ENCODE measurements at places on chromosomes 5 and 9. TPM values are rescaled to one million over a fixed set of nuclear protein-coding genes. Genes with fewer than 3 reads are reported as not detected.
A peak's percentile ranks its signal among the peaks of the same experiment; 100 is the strongest.

- no peak for DNase-seq
- H3K27me3 ChIP-seq: no peaks in the 10 kb centered on the region
- H3K4me1 ChIP-seq: no peaks in the 10 kb centered on the region
- H3K4me3 ChIP-seq: no peak overlapping the region
Observed at GRCh38 chr9:74358959-74359358, 138.2 kb upstream of the RORB start.

- H3K27me3 ChIP-seq: no peaks in the 10 kb centered on the region
- no peak for DNase-seq
- peaks cover 13% of the 10 kb centered on the region for H3K4me1 ChIP-seq
- no peaks in the 10 kb centered on the region for H3K36me3 ChIP-seq
- H3K4me3 ChIP-seq: no peak overlapping the region
Observed at GRCh38 chr5:9263656-9264055, 282.2 kb downstream of the SEMA5A start.

DNA sequence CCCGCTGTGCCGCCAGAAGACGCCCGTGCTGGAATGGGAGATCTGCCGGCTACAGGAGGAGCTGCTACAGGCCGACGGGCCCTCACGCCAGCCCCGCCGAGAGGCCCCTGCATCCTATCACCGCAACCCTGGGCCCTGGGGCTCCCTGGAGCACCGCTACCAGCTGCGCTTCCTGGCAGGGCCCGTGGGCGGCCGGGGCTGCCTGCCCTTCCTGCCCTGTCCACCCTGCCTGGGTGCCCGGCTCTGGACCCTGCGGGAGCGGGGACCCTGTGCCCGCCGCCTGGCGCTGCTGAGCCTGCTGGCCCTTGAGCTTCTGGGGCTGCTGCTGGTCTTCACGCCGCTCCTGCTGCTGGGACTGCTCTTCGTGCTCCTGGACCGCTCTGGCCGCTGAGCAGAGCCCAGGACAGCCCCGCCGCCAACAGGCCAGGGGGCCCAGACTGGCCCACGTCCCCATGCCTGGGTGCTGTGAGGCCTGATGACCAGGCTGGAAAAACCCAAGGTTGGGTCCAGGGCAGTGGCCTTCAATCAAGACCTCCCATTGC, 3.8 kb downstream of the RNF208 start:
- no peaks in the 10 kb centered on the region for H3K27me3 ChIP-seq
- H3K4me1 ChIP-seq: peaks cover 15% of the 10 kb centered on the region
- H3K27ac ChIP-seq: no peak overlapping the region
- DNase-seq: no peak

GRCh38 chr5:117103703-117104102, 529.1 kb upstream of the SEMA6A start:
- no peaks in the 10 kb centered on the region for H3K4me1 ChIP-seq
- no peak for DNase-seq
- no peak overlapping the region for H3K4me3 ChIP-seq
- H3K36me3 ChIP-seq: no peaks in the 10 kb centered on the region

DNA sequence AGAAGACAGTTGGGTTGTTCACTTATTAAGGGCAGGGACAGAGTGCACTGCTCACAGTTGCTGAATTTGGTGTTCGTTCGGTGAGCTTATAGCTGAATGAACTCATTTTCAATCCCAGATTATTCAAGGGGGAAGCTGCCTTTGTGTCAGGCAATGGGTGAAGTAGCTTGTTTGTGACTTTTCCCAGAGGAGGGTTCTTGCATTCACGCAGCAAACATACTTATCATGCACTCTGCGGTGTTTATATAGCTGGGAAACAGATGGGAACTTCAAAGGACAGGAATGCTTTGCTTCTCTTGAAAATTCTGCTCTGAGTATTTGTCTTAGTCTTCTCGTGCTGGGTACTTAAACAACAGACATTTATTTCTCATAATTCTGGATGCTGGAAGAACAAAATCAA, 64.7 kb upstream of the ABCA1 start:
- H3K36me3 ChIP-seq: no peaks in the 10 kb centered on the region
- peak; percentile 88 for DNase-seq
- no peaks in the 10 kb centered on the region for H3K27me3 ChIP-seq

The SLCO6A1 gene
- total RNA-seq: not detected

- no peak overlapping the region for H3K4me3 ChIP-seq
- no peaks in the 10 kb centered on the region for H3K27me3 ChIP-seq
- no peaks in the 10 kb centered on the region for H3K36me3 ChIP-seq
- H3K27ac ChIP-seq: no peak overlapping the region
- no peak for DNase-seq
Observed at GRCh38 chr5:84573017-84573712, 188.5 kb upstream of the EDIL3 start.

GRCh38 chr5:176389135-176390123, 878 bp downstream of the HIGD2A start:
- DNase-seq: no peak
- H3K27ac ChIP-seq: peak overlapping the region; percentile 95
- peaks cover 13% of the 10 kb centered on the region for H3K4me1 ChIP-seq
- no peaks in the 10 kb centered on the region for H3K27me3 ChIP-seq
- peak overlapping the region; percentile 76 for H3K4me3 ChIP-seq
- H3K36me3 ChIP-seq: peaks cover 15% of the 10 kb centered on the region

The CCDC187 gene
- total RNA-seq: not detected

- no peaks in the 10 kb centered on the region for H3K36me3 ChIP-seq
- no peak overlapping the region for H3K27ac ChIP-seq
- no peak overlapping the region for H3K4me3 ChIP-seq
- no peaks in the 10 kb centered on the region for H3K4me1 ChIP-seq
Observed at GRCh38 chr9:85900504-85901201, 40.3 kb upstream of the NAA35 start.

The ACOT12 gene
- total RNA-seq: not detected
